Left colon (tissue), 2 donors: ENCODE measurements at places on chromosomes 6 and 20.

GRCh38 chr6:52562911-52563310 is 13.9 kb downstream of the TRAM2 start:
- no peak for DNase-seq

DNA sequence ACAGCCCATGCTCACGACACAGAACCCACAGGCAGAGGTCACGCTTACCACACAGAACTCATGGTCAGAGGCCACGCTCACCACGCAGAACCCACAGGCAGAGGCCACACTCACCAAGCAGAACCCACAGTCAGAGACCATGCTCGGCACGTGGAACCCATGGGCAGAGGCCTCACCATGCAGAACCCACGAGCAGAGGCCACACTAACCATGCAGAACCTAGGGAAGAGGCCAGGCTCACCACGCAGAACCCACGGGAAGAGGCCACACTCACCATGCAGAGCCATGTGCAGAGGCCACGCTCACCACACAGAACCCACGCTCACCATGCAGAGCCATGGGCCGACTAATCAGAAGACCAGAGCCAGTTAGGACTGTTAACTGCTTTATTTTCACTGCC is 203.2 kb upstream of the THBS2 start:
- DNase-seq = no peak

GRCh38 chr6:35419417-35419816 is 32.7 kb upstream of the FANCE start:
- no peak for DNase-seq

DNA sequence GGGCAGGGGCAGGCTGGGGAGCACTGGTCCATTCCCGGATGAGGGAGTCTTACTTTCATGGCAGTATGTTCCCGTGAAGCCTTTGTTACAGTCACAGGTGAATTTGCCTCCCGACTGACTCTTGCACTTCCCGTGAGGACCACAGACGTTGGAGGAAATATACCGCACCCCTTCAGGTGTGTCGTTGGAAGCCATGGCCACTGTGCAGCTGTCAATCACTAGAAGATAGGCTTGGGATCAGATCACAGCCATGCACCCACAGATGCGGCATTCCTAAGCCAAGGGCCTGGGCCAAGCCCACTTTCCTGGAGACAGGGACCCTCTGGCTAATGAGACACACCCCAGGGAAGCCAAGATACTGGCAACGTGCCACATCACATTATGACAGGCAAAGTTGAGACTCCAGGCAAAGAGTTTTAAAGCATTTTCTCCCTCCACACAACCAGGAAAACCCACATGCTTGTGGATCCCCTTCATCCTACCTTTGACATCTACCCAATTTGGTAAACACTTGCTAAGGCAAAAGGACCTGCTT is 26.8 kb downstream of the JAG1 start:
- no peak for DNase-seq

DNA sequence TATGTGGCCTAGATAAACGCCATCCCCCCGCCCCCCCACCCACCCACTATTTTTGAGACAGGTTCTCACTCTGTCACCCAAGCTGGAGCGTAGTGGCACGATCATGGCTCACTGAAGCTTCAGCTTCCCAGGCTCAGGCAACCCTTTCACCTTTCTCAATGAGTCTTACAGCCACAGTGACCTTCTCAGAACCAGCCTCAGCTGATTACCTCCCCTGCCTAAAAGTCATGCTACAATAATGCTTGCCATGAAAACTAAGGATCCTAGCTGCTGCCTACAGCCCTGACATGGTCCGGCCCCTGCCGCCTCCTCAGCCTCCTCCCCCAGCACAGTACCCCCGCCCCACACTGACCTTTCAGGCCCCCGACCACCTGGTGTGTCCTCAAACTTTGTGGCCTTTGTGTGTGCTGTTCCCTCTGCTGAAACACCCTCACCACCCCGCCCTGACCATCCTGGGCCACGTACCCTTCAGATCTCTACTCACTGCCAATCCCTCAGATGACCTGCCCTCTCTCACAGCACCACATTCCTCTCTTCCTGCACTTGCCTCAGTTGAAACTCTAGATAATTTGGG is 31.3 kb downstream of the PNPLA1 start:
- no peak for DNase-seq

DNA sequence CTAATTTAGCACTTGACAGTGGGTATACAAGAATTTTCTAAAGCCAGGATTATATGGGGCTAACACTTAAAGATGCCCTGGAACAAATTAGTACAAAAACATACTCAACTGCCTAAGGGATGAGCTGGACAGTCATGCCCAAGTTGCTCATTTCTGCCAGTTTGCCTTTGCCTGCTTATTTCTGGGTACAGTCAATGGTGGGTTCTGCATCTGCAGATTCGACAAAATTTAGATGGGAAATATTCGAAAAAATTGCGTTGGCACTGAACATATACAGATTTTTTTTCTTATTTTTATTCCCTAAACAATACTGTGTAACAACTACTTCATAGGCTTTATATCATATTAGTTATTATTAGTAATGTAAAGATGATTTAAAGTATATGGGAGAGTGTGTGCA is 591.9 kb downstream of the EPM2A start:
- no peak for DNase-seq

DNA sequence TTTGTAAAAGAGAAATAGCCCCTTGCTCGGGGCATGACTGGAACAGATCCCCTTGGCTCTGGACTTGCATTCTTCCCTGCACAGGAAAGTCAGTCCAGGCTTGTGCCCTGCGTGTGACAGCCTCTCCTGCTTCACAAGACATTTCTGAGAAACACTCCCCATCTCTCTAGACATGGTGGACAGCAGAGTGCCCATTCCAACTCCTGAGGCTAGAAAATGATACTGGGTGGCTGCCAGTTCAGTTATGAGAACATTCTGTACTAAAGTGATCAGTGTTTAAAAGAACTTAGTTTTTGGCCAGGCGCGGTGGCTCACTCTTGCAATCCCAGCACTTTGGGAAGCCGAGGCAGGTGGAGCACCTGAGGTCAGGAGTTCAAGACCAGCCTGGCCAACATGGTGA is 41.3 kb downstream of the TGM3 start:
- no peak for DNase-seq

DNA sequence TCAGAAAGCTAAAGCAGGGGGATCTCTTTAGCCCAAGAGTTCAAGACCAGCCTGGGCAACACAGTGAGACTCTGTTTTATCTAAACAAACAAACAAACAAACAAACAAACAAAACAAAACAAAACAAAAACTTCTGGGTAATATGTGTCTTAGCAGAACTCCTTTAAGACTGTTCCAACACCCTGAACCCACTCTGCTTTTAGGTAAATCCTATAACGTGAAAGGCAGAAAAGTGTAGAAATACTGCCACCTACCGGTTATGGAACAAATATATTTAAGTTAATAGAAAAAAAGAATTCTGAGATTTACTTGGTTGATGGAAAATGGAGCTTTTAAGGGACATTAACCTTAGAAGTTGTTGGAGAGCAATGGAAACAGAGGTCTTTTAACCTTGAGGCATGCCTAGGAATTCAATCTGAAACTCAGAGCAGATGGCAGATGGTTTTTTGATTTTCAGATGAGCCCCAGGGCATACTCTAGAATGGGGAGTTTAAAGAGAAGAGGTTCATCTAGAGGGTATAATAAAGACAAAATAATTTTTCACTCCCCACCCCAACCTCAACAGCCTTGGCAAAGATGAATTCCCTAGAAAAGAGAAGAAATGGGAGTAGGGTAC is 38.5 kb downstream of the SOD2 start:
- DNase-seq = no peak

- no peak for DNase-seq
Measured at GRCh38 chr6:49025273-49026240, 437.5 kb downstream of the MMUT start.

DNA sequence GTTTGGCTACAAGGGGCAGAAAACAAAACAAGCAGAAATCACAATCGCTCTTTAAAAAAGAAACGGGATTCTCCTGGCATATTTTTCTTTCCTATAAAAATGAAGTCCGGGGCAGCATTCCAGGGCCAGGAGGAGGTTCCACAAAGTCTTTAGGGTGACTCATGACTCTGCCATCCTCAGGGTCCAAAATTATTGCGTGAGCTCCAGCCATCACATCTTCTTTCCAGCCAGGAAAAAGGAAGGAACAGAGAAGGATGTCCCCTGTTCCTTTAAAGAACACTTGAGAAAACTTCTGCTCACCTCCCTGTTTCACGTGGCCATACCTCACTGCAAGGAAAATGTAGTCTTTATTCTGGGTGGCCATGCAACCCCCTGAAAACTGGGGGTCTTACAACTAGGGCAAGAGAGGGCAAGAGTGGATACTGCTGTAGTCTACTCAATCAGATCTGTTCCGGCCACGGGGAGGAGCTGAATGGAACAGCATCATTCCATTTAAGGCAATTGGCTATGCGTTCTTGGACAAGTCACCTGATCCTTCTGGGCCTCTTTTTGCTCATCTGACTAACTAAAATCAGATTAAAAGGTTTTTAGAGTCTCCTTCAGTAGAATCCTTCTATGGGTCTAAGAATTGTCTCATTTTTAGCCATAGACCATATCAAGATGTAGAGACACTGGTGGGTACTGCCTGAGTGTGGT is 49.4 kb downstream of the CTCFL start:
- DNase-seq = no peak

DNA sequence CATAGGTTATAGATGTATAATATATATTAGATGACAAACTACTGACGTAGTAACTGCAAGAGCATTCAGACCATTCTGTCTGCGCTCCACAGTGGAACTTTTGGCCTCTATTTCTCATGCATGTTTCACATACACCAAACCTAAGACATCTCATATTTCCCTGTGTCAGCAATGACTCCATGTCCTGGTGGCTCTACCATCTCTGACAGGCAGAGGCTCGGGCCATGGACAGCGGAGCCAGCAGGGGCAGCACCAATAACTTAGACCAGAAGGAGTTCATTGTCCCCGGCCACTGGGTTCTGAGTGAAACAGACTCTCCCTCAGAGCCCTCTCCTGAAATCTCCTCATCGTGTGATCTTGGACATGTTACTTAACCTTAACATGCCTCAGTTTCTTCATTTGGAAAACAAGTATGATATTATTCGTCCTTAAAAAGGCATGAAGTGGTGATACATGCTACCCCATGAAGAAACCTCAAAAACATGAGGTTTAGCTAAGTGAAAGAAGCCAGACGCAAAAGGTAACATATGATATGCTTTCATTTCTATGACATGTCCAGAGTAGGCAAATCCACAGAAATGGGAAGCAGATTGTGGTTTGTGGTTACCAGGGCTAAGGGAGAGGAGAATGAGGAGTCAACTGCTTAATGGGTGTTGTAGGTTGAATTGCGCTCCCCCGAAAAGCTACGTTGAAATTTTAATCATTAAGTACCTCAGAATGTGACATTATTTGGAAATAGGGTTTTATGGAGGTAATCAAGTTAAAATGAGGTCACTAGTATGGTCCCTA is 564.0 kb upstream of the JARID2 start:
- DNase-seq = no peak

- DNase-seq = no peak
Measured at GRCh38 chr6:15368873-15369272, 123.0 kb downstream of the JARID2 start.

DNA sequence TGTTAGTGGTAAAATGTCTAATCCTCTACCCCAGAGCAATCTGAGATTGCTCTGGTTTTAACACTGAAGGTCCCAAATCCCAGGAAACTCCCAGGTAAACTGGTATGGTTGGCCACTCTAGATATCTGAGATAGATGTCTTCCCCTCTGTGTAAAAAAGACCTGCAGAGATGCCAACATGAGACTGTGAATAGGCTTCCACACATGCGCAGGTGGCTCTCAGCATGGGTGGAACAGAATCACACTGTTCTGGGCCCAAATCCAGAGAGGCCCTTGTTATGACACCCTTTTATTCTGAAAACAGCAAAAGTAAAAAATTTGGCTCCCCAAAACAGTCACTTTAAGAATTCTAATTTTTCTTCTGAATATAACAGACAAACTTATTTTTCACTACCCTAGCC is 88.7 kb upstream of the BMP5 start:
- no peak for DNase-seq

GRCh38 chr6:34491091-34491430 is 25.2 kb downstream of the PACSIN1 start:
- DNase-seq = no peak

DNA sequence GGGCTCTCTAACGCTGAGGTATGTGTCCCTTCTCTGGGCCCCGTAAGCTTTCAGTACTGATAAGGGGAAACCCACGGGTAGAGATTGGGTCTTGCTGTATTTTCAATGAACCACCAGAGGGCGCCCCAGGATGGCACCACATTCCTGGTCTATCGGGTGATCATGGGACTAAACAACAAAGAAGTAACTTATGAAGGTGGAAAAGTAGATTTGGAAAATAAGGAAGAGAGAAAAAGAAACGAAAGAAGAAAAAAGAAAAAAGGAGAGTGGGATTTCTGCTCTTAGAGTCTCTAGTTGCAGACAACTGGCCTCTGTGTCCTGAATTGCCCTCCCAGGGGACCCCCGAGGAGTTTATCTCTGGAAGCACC is 93.8 kb downstream of the GMPR start:
- DNase-seq = peak; percentile 77

DNA sequence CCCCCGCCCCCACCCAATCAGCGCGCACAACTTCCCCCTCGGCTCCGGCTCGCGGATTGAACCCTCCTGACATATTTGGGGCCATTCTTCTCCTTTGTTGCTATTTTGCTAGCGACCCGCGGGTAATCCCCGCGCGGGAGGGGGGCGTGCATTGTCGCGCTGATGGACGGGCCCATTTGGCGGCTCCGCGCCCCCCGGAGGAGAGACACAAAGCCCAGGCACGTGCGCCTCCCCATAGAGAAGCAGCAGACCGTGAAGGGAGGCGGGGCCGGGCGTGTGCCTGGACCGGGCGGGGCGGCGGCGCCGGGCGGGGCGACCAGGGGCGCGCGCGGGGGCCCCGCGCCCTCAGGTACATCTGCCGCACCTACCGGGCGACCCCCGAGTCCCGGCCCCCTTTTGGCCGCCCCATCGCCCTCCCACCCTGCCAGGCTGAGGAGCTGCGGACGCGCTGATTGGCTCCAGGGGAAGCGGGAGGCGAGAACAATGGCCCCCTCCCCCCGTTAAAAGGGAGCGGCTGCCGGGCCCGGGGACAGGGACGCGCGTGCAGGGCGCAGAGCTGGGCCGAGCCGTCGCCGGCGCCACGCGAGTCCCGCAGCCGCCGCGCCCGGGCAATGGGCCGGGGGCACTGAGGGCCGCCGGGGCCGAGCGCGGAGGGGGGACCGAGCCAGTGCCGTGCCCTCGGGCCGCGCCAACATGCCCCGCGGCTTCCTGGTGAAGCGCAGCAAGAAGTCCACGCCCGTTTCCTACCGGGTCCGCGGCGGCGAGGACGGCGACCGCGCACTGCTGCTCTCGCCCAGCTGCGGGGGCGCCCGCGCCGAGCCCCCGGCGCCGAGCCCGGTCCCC is at the start of gene INSM1:
Gene INSM1, plus strand, starts transcription at position 530 of the 843 bp plus-strand sequence. Its CDS starts 164 bp downstream, at position 694.
- DNase-seq = no peak

DNA sequence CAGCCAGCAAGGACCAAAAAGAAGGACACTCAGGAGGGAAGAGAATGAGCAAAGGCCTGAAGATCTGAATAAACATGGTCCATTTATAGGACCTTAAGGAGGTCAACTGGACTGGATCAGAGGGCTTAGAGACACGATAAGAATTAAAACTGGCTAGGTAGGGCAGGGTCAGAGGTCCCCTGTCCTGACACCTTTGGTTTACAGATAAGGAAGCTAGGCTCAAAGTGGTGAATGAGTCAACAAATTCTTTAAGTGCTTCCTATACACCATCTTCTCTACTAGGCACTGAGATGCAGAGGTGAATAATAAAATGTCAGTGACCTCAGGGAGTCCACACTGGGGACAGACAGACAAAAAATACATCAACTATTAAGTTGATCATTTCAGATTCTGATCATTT is 70.3 kb downstream of the HIVEP2 start:
- DNase-seq = no peak

GRCh38 chr6:136654086-136654485 is 103.9 kb upstream of the MAP7 start:
- no peak for DNase-seq
